ENCODE measurements at places on chromosomes 2 and 18.
A peak's percentile ranks its signal among the peaks of the same experiment; 100 is the strongest.

DNA sequence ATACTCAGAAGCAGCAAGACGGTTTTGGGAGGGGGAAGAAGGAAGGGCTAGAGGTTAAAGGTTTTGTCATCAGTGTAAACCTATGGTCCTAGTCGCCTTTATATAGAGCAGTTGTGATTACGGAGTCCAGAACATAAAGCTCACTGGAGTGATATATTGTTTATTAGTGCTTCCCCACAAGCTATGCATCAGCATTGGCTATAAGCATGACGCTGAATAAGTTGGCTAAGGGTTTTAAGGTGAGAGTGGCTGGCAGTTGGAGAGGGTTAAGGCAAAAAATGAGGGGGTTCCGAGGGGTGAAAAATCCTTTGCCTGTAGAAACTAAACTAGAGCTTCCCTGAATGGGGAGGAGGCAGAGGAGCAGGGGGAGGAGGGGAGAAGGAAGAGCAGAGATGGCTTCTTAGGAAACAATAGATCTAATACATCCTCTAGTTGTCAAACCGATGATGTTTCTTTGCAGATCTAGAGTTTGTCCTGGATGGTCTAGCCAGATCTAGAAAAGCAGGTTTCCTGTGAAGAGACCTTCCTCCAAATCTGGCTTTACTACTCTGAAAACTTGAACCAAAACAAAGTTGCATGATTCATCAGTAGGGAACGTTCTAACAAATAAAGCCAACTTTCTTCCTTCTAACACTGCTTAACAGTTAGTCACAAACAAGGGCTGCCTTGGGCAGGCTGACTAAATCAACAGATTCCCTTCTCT lies 2.5 kb downstream of the KLF7 start:
- no peak for DNase-seq

GRCh38 chr2:28348149-28348567 lies 44.5 kb upstream of the FOSL2 start:
- peak; percentile 83 for DNase-seq

DNA sequence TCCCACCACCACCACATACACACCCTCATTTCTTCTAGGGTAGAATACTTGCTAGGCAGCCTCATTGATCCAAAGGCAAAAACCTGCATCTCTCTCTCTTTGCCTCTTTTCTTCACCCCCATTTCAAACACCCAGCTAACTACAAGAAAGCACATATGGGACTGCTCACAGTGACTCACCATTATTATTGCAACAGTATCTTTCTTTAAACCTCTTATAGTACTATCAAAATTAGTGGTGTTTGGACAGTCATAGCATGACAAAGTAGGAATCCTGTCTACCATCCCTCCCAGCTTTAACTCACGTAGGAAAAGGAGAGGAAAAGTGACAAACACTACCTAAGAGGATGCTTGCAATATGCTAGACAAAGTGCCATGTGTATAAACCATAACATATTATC lies 422.5 kb upstream of the CRIM1 start:
- no peak for DNase-seq

- DNase-seq = no peak
Observed at GRCh38 chr2:132419941-132420340, 3.3 kb downstream of the GPR39 start.

DNA sequence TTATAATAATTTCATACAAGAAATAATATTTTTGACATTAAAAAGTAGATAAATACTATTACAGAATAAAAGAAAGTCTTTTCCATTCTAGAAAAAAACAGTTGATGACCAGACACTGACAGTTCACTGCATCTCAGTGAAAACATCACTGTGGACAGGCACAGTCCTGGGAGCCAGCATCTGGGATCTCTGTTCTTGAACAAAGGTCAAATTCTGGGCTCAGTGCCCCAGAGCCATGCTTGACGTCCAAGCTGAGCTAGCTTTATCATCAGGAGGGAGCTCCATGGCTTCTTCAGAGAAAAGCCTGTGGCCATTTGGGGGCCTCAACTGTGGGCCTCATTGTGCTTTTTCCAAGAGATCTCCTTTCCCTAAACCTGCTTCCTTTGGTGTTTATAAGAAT lies 86.1 kb upstream of the SRD5A2 start:
- no peak for DNase-seq

All from CD4-positive, alpha-beta T cell treated with Interferon alpha-2 for 1 hour (primary cell).